ENCODE measurements at places on chromosomes 2 and 18.

- DNase-seq: no peak
Measured at GRCh38 chr2:181142514-181142913, 162.1 kb downstream of the UBE2E3 start.

DNA sequence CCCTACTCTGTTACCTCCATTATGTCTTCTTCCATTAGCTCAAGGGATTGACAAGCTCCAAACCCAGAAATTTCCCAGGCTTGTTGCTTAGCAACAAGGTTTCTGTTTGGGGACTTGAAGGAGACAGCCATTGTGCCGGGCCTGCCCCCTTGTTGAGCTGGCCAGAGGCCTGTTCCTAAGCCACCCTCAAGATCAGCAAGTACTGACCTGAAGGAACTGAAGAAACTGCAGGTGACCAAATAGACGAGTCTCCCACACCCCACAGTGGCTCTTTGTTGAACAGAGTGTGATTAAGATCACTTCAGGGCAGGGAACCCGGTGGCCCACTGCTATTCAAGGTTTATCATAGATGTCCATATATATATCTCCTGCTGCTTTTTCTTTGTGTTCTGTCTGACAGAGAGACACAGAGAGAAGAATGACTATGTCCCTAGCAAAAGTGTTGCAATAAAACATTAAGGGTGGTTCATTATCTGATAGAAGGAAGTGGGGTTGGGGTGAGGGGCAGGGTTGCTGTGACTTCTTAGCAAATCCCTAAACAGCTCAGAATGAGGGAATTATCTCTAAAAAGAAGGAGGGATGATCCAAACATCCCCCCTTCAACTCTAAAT lies 69.2 kb downstream of the RNF144A start:
- DNase-seq: no peak

DNA sequence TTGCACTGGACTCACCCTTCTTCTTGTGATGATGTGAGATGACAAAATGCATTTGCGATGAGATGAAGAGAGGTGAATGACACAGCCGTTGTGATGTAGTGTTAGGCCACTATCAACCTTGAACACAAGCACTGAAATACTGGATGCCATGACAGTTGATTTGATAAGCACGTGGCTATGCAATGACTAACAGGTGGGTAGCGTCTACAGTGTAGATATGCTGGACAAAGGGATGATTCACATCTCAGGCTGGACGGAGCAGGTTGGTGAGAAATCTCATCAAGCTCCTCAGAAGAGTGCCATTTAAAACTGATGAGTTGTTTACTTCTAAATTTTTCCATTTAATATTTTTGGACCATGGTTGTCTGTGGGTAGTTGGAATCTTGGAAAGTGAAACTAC lies 375.8 kb upstream of the LYPD1 start:
- no peak for DNase-seq

- DNase-seq: no peak
Measured at GRCh38 chr2:134124047-134124753, 129.7 kb upstream of the MGAT5 start.

DNA sequence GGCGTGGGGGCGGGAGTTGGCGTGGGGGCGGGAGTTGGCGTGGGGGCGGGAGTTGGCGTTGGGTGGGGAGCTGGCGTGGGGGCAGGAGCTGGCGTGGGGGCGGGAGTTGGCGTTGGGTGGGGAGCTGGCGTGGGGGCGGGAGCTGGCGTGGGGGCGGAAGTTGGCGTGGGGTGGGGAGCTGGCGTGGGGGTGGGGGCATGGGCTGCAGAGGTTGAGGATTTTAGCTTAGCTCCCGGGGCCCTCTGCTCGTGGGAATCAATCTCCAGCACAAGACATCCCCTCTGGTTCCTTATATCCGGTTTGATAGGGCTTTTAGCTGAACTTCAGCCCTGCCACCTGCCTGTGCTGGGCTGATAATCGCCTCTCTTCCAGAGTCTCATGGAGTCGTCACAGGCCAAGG lies 177.0 kb downstream of the LDLRAD4 start:
- no peak for DNase-seq

DNA sequence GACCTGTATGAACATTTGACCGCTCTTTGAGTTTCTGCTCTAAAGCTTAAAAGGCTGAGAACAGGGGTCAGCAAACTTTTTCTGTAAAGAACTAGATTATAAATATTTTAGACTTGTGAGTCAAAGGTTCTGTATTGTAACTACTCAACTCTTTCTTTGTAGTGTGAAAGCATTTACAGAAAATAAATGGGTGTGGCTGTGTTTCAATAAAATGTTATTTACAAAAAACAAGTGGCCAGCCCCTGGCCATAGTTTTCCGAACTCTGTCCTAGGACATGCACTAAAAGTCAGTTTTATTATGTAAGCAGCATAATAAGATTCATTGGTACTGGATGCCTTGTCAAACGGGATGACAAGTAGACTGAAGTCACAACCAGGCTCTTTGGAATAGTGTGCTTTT lies 434.9 kb downstream of the ZEB2 start:
- no peak for DNase-seq

- no peak for DNase-seq
Measured at GRCh38 chr2:227411320-227411989, 23.7 kb upstream of the SCYGR1 start.

DNA sequence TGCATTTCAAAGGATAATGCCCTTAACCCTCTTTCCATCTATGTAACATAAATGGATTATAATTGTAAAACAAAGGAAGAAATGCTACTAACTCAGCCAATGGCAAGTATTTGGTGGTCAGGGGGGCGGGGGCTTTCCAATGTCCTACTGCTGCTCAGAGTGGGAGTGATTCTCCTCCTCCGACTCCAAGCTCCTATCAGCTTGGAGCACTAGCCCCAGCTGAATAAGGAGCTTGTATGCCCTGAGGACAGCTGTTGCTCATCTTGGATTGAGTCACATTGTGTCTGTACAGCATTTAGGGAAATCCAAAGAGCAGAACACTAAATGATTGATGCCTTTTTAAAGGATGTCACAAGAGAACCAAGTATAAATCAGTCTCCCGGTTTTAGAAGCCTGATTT lies 105.6 kb upstream of the ZNF521 start:
- no peak for DNase-seq

- no peak for DNase-seq
Measured at GRCh38 chr2:16507655-16508489, 157.8 kb downstream of the CYRIA start.

GRCh38 chr18:688323-688722 lies 24.1 kb downstream of the ENOSF1 start:
- no peak for DNase-seq

DNA sequence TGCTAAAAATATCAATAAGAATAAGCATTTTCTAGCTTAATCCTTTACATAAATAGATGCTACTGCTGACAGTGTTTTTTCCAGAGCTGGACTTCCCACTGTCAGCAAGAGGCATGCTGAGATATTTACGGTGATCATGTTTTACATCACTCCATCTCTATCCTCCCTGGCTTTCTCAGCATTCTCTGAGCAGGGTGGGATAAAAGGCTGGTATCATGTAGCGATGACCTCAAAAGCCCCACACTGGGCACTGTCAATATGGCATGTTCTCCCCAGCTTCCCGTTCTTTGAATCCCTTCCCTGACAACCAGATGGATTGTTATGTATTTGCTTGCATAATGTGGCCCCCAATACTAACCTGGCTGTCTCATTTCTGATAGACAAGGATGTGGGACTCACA lies 83.2 kb upstream of the EPHA4 start:
- no peak for DNase-seq

DNA sequence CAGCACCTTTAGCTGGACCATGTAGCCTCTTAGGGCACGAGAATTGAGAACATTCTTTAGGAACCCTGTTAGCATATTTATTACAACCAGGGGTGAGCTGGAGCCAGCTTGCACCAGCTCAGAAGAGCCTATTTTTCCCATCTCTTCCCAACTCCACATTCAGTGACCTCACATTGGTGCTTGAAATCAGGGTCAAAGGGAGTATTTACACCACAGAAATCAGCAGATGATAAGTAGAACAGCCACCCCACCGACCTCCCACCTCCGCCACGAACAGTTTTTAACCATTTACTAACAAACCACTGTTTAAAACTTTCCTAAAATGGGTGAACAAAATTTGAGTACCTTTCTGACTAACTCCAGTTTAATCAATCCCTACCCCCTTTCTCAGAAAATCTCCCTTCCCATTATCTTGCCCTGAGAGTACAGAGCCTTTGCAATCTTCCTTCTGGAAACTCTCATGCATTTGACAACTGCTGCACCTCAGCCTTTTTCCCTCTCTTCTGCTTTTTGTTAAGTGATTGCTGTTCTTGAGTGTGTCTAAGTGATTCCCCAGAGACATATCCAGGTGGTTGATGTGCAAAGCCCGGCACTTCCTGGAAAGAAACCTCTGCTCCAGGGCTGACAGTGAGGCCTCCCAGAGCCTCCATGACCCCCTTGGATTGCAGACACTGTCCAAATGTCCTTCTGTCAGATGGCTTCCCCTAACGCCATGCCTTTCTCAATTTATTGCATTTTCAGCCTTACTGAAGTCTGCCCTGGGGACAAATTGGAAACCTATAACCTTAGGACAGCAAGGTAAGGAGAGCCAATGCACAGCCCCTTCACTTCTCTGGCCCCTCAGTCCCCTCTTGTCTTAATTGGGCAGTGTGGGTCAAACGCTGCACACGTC lies 389.5 kb upstream of the TNP1 start:
- DNase-seq: peak; percentile 39

GRCh38 chr2:23107327-23107941 lies 277.5 kb upstream of the KLHL29 start:
- DNase-seq: no peak

GRCh38 chr2:167411367-167411766 lies 523.1 kb downstream of the XIRP2 start:
- DNase-seq: no peak

DNA sequence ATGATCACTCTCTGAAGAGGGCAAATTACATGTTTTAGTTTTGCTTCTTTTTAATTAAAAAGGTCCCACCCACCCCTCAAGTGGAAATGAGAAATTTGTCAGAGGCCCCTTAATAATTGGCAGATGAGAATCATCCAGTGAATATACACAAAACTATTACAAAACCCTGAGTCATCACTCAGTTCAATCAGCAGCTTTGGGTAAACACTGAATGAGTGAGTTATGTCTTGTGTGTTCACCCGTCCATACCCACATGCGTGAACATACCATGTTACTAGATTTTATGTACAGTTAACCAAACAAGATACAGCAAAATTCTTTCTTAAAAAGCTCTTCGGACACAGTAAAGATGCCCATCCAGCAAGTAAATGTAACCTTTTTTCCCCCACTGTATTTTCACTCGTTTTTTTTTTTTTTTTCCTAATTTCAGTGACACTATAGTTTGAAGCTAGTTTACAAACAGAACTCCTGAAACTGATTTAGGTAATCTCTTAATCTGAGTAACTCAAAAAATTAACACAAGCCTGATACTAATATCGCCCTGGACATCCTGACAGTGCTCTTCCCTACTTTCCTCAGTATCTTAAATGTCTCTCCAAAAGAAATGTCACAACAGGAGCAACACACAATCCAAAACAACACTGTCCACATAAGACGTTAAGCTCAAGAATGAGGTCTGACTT lies 1.4 kb downstream of the PSME4 start:
- no peak for DNase-seq

All from NCI-H187 treated with DMSO at 0.1 percent for 48 hours (cell line).